ENCODE measurements at places on chromosomes 11 and 22.
A peak's percentile ranks its signal among the peaks of the same experiment; 100 is the strongest.

DNA sequence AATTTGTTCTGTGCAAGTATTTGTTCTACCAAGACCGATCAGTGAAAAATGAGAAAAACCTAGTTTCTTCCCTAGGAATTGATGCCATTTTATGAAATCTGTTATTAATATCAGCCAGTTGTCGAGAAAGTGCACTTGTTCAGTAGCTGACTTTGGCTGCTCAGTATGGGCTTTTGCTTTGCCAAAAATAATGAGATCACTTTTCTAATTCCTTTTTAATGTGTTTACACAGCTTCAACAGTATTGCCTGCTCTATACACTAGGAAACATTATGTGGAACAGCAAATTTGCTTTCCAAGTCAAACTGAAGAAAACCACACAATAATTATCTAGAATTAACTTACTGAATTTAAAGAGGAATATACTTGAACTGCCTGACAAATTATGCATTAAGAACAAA, 34.4 kb downstream of the SCUBE2 start:
- no peak for DNase-seq

- no peak for DNase-seq
Observed at GRCh38 chr22:44975427-44976262, 34.2 kb downstream of the PHF21B start.

DNA sequence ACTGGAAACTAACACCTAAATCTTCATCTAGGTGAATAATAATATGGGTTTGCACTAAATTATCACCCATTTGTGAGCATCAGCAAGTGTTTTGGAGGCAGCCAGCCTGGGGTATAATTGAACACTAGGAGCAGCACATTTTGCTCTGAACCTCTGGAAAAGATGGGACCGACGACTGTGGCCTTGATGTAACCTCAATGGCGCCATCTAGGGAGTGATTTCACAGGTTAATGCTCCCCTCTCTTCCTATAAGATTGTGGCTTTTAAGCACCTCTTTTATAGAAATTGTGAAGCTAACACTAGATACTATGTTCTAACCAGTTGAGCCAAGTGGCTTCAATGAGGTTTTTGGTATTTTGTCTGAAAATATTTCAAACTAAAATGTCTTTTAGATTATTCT, 203.7 kb downstream of the NELL1 start:
- DNase-seq: no peak

DNA sequence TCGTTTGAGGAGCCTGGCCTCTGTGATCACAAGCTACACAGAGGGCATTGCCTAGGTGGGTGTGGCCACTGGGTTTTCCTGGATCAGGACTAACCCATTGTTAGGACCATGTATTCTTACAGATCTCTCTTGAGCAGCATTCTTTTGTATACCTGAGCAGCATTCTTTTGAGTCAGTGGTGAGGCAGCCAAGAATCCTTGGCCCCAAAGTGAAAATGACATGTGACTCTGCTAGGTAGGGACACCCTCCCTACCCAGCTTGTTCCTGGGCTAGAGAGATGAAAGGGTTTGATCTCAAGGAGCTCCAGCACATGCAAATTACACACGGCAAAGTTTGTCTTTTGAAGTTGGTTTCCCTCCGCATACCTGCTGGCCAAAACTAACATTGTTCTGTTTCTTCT, 55.0 kb upstream of the HORMAD2 start:
- DNase-seq: no peak

GRCh38 chr22:39369586-39369985, 19.8 kb downstream of the SYNGR1 start:
- DNase-seq: no peak

GRCh38 chr22:25853078-25853477, 111.1 kb downstream of the MYO18B start:
- no peak for DNase-seq

GRCh38 chr22:47374273-47374771, 611.9 kb downstream of the TBC1D22A start:
- DNase-seq: peak; percentile 23

GRCh38 chr11:77088236-77089003, 14.2 kb upstream of the OMP start:
- DNase-seq: peak; percentile 15

- DNase-seq: no peak
Observed at GRCh38 chr22:31233001-31233400, 20.9 kb downstream of the LIMK2 start.

DNA sequence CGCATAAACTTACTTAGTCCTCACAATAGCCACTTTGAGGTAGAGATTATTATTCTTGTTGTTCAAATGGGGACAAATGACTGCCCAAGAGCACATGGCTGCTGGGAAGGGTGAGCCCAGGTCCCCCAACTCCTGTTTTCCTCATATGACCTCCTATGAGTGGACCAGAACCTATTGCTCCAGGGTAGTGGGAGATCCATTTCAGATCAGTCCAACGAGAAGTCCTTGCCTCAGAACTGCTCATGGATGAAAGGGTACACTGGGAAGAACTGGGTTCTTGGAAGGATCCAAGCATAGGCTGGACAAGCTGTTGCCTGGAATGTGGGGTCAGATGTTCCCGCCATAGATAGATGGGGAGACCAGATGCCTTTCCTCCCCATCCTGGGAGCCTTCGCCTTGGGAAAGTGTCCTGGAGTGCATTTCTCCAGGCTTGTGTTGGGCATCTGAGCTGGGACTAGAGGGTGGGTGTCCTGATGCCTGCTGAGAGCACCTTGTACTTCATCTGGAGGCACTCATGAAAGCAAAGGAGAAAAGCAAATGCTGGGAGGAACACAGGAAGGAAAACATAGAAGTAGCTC, 146.3 kb upstream of the B3GAT1 start:
- no peak for DNase-seq

GRCh38 chr11:113806406-113806805, 26.8 kb downstream of the CLDN25 start:
- DNase-seq: no peak

- DNase-seq: no peak
Observed at GRCh38 chr11:115263799-115264656, 240.2 kb downstream of the CADM1 start.

DNA sequence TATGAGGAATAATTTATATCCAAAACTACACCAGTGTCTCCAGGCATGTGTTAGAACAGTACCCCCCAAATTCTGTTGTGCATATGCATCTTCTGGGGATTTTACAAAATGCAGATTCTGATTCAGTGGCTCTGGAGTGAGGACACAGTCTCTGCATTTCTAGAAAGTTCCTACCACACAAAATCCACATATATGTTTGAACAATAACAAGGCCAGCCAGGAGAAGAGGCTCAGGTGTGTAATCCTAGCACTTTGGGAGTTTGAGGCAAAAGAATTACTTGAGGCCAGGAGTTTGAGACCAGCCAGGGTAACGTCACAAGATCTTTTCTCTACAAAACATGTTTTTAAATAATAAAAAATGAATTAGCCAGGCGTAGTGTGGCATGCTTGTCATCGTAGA, 84.9 kb downstream of the ZNF280B start:
- no peak for DNase-seq

DNA sequence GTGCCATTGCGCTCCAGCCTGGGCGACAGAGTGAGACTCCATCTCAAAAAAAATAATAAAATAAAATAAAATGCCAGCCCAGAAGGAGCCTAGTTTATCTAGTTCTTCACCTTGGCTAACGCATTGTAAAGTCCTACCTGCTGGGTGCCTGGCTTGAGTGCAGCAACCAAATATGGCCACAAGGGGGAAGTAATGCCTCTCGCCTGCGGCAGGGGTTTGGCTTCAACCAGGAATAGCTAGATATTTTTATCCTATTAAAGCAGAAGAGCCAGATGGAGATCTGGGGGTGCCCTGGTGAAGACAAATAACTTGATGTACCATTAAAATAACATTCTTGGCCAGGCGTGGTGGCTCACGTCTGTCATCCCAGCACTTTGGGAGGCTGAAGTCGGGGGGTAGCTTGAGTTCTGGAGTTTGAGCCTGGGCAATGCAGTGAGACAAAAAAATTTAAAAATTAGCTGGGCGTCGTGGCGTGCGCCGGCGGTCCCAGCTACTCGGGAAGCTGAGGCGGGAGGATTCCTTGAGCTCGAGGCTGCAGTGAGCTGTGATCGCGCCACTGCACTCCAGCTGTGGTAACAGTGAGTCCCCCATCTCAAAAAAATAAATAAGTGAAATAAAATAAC, 20.6 kb upstream of the PLEKHB1 start:
- DNase-seq: no peak

DNA sequence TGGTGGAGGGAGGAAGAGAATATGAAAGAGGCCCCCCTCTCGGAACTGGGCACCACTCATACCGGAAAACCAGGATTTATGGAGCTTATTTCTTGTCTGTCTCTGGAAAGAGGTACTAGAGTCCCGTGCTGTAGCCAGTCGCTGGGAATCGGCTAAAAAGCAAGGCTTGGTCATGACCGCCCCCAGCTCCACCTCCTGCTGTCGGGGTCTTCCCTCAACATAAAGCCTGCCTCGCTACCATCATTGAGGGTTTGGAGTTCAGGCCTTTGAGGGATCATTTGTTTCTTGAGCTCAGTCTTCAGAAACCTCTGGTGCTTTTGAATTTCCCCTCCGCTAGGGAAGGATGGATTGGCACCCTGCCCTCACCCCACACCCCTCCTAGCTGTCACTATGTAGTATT, 97.1 kb downstream of the TSPAN18 start:
- DNase-seq: no peak

DNA sequence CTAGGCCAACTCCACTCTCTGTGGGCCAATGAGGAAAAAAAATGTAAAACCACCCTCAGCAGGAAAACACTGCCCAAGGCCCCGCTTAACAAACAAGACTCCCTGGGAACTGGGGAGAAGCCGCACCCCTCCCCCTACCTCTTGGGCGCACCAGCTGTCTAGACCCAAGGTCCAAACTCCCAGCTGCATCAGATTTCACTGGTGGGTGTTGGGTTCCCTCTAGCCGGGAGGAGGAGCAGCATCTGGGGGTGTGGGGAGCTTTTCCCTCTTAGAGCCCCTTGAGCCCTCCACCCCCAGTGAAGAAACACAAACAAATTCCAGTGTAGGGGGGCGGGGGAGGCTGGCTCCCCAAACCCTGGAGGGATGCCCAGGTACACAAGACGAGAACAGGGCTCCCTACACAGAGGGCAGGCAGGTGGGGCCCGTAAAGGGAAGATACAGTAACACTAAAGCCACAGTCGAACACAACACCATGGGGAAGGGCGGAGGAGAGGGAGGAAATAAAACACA, 64.9 kb downstream of the NECTIN1 start:
- no peak for DNase-seq

DNA sequence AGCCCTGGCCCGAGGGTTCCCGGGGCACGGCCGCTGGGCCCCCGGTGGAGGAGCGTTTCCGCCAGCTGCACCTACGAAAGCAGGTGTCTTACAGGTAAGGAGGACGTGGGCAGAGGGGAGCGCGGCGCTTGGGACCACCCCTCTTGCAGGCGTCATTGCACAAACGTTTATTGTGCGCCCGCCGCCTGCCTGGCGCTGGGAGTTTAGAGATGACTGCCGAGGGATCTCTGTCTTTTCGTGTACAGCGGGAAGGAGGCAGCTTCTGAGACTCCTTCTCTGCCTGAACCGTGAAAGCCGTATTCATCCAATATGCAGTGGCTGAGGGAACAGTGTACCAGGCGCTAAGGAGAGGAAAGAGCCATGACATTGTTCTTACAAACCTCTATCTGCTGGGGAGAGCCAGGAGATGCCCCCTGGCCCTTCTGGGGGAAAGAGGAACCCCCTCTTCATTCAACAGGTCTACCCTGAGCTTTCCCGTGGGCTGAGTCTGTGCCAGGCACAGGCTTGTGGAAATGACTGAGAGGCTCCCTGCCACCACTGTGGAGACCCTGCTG, 13.8 kb upstream of the DGKZ start:
- no peak for DNase-seq

DNA sequence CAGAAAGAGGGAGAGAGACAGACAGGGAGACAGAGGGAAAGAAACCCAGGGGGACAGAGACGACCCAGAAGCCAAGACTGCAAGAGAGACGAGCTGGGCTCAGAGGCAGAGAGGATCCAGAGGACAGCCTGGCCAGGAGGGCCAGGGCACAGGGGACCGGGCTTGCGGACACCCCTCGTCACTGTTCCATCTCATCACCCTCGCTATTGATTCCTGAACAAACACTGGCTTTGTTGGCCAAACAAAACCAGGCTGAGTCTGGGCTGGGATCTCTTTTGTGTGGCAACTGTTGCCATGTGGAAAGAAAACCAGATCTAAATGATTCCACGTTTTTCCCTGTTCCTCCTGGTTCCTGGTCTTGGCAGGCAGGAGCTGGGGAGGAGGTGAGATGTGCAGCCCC, 339.4 kb downstream of the MN1 start:
- no peak for DNase-seq

DNA sequence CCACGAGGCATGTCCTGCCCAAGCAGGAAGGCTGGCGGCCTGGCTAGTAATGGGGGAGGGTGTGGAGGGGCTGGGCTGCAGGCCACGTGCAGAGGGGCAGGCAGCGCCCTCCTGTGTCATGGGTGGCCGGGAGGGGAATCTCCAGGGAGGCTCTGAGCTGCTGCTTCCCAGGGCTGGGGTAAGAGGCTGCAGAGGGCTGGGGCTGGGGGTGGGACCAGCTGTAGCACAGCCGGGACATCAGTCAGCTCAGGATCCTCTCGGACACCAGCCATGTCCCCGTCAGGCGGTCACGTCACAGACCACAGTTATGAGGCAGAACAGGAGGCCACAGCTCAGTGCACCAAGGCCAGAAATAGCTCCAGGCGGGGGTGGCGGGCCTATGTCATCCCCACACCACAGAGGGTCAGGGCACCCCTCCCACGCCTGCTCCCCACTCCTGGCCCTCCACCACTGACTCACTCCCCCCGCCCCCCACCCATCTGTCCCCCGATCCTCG, 21.1 kb downstream of the RTN4R start:
- DNase-seq: no peak

DNA sequence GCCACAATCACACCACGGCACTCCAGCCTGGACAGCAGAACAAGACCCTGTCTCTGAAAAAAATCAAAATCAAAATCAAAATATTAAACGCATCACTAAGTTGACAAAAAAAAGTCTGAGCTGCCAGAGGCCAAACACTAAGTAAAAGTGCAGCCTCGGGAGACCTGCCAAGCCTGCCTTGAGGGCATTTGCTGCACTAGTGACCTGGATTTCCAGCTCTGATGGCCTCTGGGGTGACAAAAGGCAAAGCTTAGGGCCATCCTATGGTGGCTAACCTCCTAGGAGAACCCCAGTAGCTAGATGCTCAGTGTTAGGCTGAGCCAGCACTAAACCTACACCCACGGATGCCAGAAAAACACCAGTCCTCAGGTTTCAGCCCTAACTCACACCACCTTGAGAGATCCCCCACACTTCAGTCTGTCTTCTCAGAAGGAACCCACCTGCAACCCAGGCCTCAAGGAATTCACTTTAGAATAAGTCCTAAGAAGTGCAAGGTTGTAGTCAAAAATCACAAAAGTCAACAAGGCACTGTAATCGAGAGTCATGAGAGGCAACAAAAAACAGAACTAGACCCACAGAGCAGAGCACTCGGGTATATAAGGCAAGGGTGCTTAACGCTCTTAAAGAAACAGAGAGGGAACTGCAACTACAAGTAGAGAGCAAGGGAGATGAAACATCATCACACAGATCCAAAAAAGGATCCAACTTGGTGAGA, 28.6 kb downstream of the GNB1L start:
- no peak for DNase-seq

Data from RWPE2 (cell line).